ENCODE measurements at places on chromosomes 2 and 18. TPM values are rescaled to one million over a fixed set of nuclear protein-coding genes. Genes with fewer than 3 reads are reported as not detected.

Gene CCDC138
- 5.8 TPM for total RNA-seq

Gene SPTBN1
- total RNA-seq = 156 TPM

Gene HOXD12
- total RNA-seq = not detected

Gene NXPH2
- total RNA-seq = not detected

Gene ALK
- total RNA-seq = not detected

Gene IL36RN
- not detected for total RNA-seq

Gene IFIH1
- 31.1 TPM for total RNA-seq

Gene LRRTM4
- not detected for total RNA-seq

Gene TUBB8B
- total RNA-seq = not detected

DNA sequence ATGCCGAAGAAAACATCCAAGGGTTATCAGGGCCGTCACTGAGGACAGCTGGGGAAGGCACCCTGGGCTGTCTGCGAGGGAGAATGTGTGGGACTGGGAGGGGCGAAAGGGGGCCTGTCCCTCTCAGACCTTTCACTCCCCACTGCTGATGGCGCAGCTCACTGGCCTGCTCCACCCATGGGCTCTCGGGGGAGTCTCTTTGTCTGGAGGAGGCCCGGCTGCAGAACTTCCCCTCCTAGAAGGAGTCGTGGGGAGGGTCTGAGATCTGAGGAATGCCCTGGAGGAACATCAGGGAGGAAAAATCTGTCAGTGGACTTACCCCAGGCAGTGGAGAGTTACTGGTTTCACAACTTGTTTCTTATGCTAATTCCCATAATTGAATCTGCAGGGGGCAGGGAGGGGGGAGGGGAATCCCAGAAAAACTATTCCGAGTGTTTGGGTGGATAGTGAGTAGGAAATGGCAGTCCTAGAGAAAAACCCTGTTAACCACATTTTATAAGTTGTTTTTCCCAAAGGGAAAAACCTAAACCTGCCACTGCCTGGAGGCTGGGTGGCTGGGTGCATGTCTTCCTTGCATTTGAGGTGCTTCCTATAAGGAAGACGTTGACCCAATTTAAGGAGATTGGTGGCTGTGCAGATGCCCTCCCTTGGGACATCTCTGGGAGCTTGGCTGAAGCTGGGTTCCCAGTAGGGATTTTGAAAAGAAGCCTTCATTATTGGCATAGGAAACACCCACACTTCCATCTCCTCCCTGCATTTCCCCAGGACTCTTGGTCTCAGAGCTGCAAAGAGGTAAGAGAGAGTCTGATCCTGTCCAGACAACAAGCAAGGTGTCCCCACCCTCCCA, 11.7 kb upstream of the SEMA4C start:
- H3K4me1 ChIP-seq = no peaks in the 10 kb centered on the region
- H3K27ac ChIP-seq = no peak overlapping the region
- H3K27me3 ChIP-seq = no peaks in the 10 kb centered on the region
- no peaks in the 10 kb centered on the region for H3K36me3 ChIP-seq

GRCh38 chr2:82062463-82062862, 1757.9 kb upstream of the LRRTM1 start:
- no peak overlapping the region for H3K27ac ChIP-seq
- no peak for DNase-seq
- H3K36me3 ChIP-seq = no peaks in the 10 kb centered on the region

DNA sequence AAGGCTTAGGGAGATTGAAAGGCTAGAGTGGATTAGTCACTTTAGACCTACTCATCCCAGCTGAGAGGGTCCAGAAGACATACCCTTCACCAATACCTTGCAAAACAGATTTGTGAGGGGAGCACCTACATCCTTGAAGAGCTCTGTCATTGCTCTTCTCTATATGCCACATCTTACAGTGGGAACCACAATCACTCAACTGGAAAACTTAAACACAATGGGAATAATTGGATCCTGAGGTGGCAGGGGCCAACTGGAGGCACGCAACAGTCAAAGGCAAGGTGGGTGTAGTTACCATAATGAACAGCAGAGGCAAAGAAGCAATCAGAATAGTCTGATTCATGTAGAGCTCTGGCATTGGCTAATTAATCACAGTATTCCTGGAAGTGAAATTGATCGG, 35.4 kb downstream of the PDE1A start:
- no peak for DNase-seq
- no peak overlapping the region for H3K27ac ChIP-seq
- no peak overlapping the region for H3K4me3 ChIP-seq

- H3K4me1 ChIP-seq = no peaks in the 10 kb centered on the region
- no peak overlapping the region for H3K4me3 ChIP-seq
- no peaks in the 10 kb centered on the region for H3K27me3 ChIP-seq
- no peaks in the 10 kb centered on the region for H3K36me3 ChIP-seq
- DNase-seq = no peak
- no peak overlapping the region for H3K27ac ChIP-seq
These were observed 215.0 kb upstream of the AGAP1 start for GRCh38 chr2:235278771-235279355.

- H3K27ac ChIP-seq = no peak overlapping the region
- no peaks in the 10 kb centered on the region for H3K4me1 ChIP-seq
- no peak for DNase-seq
These were observed 13.9 kb upstream of the DSC1 start for GRCh38 chr18:31176531-31176930.

- peaks cover 20% of the 10 kb centered on the region for H3K4me1 ChIP-seq
- no peak overlapping the region for H3K4me3 ChIP-seq
- no peaks in the 10 kb centered on the region for H3K36me3 ChIP-seq
- no peaks in the 10 kb centered on the region for H3K27me3 ChIP-seq
- H3K27ac ChIP-seq = no peak overlapping the region
These were observed 2.9 kb upstream of the GGCX start for GRCh38 chr2:85564144-85564563.

GRCh38 chr2:168961450-168962229, 60.5 kb downstream of the G6PC2 start:
- no peak overlapping the region for H3K4me3 ChIP-seq
- peaks cover 21% of the 10 kb centered on the region for H3K4me1 ChIP-seq
- H3K36me3 ChIP-seq = no peaks in the 10 kb centered on the region
- H3K27ac ChIP-seq = no peak overlapping the region
- DNase-seq = no peak

DNA sequence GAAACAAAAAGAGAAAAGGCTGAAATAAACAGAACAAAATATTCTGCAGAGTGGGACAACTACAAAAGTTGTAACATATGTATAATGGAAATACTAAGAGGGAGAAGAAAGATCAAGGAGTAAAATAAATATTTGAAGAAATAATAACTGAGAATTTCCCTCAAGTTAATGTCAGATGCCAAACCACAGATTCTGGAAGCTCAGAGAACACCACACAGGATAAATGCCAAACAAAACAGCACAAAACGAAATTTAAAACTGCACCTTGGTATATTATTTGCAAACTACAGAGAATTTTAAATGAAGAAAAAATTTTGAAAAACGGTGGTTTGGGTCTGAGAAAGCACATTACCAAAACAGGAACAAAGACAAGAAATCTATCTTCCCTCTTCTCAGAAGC, 1588.9 kb upstream of the TMEFF2 start:
- H3K27me3 ChIP-seq = no peaks in the 10 kb centered on the region
- H3K4me1 ChIP-seq = no peaks in the 10 kb centered on the region
- DNase-seq = no peak
- H3K27ac ChIP-seq = no peak overlapping the region

- H3K27ac ChIP-seq = no peak overlapping the region
- no peaks in the 10 kb centered on the region for H3K27me3 ChIP-seq
- no peak for DNase-seq
- H3K4me1 ChIP-seq = peaks cover 40% of the 10 kb centered on the region
- H3K4me3 ChIP-seq = no peak overlapping the region
These were observed 67.5 kb downstream of the PLCL1 start for GRCh38 chr2:197871780-197872456.

DNA sequence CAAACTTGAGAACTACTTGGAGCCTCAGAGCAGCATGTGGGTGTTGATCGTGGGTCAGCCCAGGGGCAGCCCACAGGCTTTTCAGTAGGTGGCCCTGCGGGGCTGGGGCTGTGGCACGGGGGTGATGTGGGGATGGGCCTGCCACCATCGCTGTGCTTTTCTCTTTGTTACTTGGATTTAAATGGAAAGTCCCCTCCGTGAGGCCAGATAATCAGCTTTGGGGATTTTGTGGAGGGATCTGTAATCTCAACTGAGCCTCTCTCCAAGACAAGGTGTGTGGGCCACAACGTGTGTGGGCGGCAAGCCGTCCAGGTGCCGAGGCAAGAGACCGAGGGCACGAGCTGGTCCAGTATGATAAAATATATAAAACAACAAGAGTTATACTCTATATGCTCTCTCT, 16.7 kb downstream of the COLEC11 start:
- no peak overlapping the region for H3K27ac ChIP-seq
- no peak for DNase-seq
- no peaks in the 10 kb centered on the region for H3K27me3 ChIP-seq

GRCh38 chr2:212816267-212816666, 277.7 kb upstream of the ERBB4 start:
- no peak for DNase-seq
- H3K36me3 ChIP-seq = no peaks in the 10 kb centered on the region
- no peaks in the 10 kb centered on the region for H3K27me3 ChIP-seq
- no peak overlapping the region for H3K4me3 ChIP-seq
- H3K4me1 ChIP-seq = no peaks in the 10 kb centered on the region
- no peak overlapping the region for H3K27ac ChIP-seq

DNA sequence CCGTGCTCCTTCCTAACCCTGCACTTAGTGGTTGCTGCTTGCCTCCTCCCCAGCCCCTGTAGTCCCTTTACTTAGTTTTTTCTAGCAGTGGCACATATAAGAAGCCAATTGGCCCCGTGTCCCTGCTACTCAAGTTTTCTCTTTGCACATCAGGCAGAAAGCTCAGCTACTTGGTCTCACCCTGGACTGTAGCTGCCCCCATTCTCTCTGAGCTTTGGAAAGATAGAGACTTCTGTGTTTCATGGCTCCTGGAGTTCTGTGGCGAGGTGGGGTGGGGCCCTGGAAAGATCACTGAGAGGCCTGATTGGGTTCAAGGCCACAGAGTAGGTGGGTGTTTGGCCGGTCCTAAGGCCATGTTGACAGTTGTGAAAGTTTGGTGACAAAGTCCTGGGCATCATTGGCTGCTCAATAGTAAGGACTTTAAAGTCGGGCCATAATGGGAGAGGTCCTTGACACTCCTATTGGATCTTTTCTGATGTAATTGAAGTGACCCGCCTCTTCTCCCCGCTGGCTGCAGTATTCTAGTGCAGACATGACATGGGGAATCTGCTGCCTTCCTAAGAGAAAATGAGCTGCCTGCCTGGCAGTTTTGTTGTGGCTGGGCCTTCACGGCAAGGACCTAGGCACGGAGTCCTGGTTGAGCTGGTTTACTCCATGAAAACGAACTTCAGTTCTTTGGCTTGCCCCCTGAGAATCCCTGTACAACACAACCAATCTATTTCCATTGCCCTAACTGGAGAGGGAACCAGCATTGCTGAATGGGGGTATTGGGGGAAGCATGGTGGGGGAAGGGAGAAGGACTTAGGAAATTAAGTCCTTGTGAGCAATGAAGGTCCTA, 26.2 kb upstream of the CYP27A1 start:
- H3K36me3 ChIP-seq = peaks cover 27% of the 10 kb centered on the region
- no peaks in the 10 kb centered on the region for H3K27me3 ChIP-seq
- DNase-seq = no peak
- no peak overlapping the region for H3K4me3 ChIP-seq
- no peaks in the 10 kb centered on the region for H3K4me1 ChIP-seq
- H3K27ac ChIP-seq = no peak overlapping the region

GRCh38 chr18:5095239-5095638, 101.8 kb downstream of the AKAIN1 start:
- no peaks in the 10 kb centered on the region for H3K36me3 ChIP-seq
- no peak overlapping the region for H3K4me3 ChIP-seq
- no peaks in the 10 kb centered on the region for H3K27me3 ChIP-seq
- no peaks in the 10 kb centered on the region for H3K4me1 ChIP-seq
- H3K27ac ChIP-seq = no peak overlapping the region
- DNase-seq = no peak

- H3K4me1 ChIP-seq = peaks cover 22% of the 10 kb centered on the region
- no peak for DNase-seq
- peak overlapping the region; percentile 75 for H3K4me3 ChIP-seq
- no peak overlapping the region for H3K27ac ChIP-seq
- H3K27me3 ChIP-seq = no peaks in the 10 kb centered on the region
- no peaks in the 10 kb centered on the region for H3K36me3 ChIP-seq
These were observed 901 bp downstream of the FEZ2 start for GRCh38 chr2:36597003-36597531.

- no peak overlapping the region for H3K27ac ChIP-seq
- H3K4me3 ChIP-seq = no peak overlapping the region
- H3K36me3 ChIP-seq = no peaks in the 10 kb centered on the region
- no peaks in the 10 kb centered on the region for H3K27me3 ChIP-seq
These were observed 185.8 kb downstream of the VAPA start for GRCh38 chr18:10099539-10100140.

GRCh38 chr2:105072039-105072438, 34.2 kb downstream of the MRPS9 start:
- no peaks in the 10 kb centered on the region for H3K27me3 ChIP-seq
- no peak overlapping the region for H3K4me3 ChIP-seq
- H3K36me3 ChIP-seq = peaks cover 21% of the 10 kb centered on the region
- H3K4me1 ChIP-seq = no peaks in the 10 kb centered on the region
- no peak overlapping the region for H3K27ac ChIP-seq
- no peak for DNase-seq

GRCh38 chr18:26046419-26047077, 43.9 kb downstream of the SS18 start:
- H3K27me3 ChIP-seq = no peaks in the 10 kb centered on the region
- H3K4me1 ChIP-seq = no peaks in the 10 kb centered on the region
- no peak overlapping the region for H3K4me3 ChIP-seq
- no peak for DNase-seq
- H3K27ac ChIP-seq = no peak overlapping the region

- H3K27me3 ChIP-seq = no peaks in the 10 kb centered on the region
- H3K4me3 ChIP-seq = no peak overlapping the region
- no peak for DNase-seq
- H3K36me3 ChIP-seq = no peaks in the 10 kb centered on the region
- no peak overlapping the region for H3K27ac ChIP-seq
These were observed 205.4 kb downstream of the ZNF407 start for GRCh38 chr18:74803117-74803516.

DNA sequence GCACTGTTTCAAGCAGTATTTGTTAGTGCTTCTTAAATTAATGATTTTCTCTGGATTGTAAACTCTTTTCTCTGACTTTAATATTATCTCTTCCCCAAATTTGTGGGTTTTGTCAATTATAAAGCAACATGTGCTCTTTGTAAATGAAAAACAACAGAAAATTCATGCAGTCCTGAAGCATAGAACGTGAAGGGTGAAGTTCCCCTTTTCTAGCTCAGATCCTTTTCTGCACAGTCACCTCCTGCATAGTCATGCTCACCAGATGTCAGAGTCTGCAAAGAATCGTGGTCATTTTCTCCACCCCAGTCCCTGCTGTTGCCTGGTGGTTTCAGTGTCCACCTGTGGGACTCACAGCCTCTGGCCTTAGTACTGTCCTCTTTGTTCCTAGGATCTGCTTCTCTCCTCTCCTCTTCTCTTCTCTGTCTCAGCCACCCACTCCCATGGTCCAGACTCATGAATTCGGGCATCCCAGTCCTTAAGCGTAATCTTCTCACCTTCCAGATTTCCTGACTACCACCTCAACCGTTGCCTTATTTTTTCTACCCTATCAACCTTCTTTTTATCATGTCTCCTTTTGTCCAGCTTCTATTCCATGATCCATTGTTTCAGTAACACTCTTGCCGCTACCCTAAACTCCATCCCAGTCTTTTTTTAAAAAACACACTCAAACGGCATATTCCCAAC, 229.1 kb downstream of the RTP5 start:
- H3K4me3 ChIP-seq = no peak overlapping the region
- H3K27ac ChIP-seq = no peak overlapping the region
- peaks cover 2% of the 10 kb centered on the region for H3K4me1 ChIP-seq
- H3K36me3 ChIP-seq = peaks cover 39% of the 10 kb centered on the region

GRCh38 chr18:75244351-75245313, 34.0 kb downstream of the TSHZ1 start:
- H3K27me3 ChIP-seq = no peaks in the 10 kb centered on the region
- peaks cover 57% of the 10 kb centered on the region for H3K4me1 ChIP-seq
- H3K4me3 ChIP-seq = no peak overlapping the region
- DNase-seq = peak; percentile 27
